Tibial nerve (tissue), 4 donors: ENCODE measurements at places on chromosomes 2 and 18.

DNA sequence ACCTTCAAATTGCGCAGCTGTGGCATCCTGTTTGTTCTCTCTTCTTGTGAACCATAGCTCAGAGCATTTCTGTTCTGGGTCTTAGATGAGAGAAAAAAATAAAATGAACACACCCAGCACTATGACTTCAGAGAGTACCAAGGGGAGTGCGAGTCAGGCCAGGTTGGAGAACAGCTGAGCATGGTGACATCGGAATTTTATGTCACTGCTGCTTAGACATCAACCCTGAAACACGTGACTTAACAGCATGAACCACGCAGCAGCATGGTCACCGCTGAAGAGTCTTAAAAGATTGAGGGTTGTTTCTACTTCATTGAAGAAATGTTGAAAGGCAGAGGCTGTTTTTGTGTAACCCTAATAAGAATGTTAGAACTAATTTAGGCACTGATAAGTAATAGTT is 288.8 kb upstream of the SOX11 start:
- no peak for DNase-seq
- H3K4me3 ChIP-seq, result no peak overlapping the region
- H3K27ac ChIP-seq, result no peak overlapping the region
- H3K27me3 ChIP-seq, result no peaks in the 10 kb centered on the region

DNA sequence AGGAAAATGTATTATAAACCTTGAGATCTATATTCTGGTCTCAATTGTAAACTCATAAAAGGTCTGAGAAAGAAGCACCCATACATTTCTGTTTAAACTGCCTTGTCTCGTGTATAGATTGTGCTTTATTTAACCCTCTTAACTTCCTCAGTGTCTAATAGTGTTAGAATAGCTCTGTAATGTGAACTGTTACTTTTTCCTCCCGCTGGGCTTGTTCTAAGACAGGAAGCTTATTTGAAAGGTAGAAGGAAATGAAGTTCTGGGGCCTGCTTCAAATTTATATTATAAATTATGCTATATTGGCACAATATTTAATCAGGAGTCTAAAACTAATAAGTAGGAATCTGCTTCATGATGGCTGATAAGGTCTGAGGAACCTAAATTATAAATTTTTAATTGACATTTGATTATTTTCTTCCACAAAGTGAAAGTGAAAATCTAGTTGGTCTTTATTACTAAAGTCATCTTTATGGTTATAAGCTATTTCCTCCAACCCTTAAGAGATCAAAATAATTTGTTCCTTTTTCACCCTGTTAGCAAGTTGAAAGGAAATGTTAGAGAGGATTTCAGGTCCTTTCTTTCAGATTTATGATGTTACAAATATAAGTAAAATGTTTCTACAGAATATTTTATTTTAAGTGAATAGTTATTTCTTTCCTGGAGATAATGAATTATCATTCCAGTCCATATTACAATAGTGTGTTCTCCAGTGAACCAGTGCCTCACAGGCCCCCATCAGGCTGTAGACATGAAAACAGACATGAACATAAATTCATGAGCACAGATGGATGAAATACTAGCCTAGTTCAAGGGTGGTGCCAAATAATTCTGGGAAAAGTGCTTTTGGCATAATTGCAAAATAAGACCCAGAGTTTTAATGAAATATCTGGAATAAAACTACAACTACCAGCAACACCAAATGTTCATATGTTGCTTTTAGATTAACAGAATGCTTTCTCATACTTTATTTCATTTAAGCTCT is 7.9 kb downstream of the MFSD6 start:
- H3K27ac ChIP-seq, result peak overlapping the region; percentile 62
- H3K27me3 ChIP-seq, result no peaks in the 10 kb centered on the region
- H3K4me3 ChIP-seq, result no peak overlapping the region
- DNase-seq, result no peak

GRCh38 chr2:160932960-160933359 is 227.3 kb upstream of the TANK start:
- H3K27ac ChIP-seq, result no peak overlapping the region
- H3K27me3 ChIP-seq, result no peaks in the 10 kb centered on the region
- no peaks in the 10 kb centered on the region for H3K4me1 ChIP-seq
- DNase-seq, result no peak

GRCh38 chr2:212595036-212595654 is 56.5 kb upstream of the ERBB4 start:
- no peaks in the 10 kb centered on the region for H3K27me3 ChIP-seq
- H3K27ac ChIP-seq, result no peak overlapping the region
- no peaks in the 10 kb centered on the region for H3K4me1 ChIP-seq
- no peaks in the 10 kb centered on the region for H3K36me3 ChIP-seq
- no peak for DNase-seq

DNA sequence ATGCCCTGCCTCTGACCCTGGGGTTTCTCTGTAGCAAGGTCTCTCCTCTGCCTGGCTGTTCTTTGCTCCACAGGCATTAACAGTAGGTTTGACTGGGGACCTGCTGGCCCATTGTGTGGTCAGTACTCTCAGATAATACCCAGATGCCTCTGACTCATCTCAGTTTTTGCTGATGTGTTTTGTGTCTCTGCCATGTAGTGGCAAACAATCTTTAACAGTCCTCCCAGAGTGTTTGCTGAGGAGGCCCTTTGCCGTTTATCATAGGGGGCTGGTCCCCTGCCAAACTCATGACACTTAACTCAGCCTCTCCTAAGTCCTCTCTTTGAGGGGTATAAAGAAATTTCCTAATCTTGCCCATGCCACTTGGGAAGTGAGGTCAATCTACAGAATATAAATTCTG is 793.7 kb upstream of the FANCL start:
- no peaks in the 10 kb centered on the region for H3K27me3 ChIP-seq
- H3K4me1 ChIP-seq, result no peaks in the 10 kb centered on the region
- no peak overlapping the region for H3K27ac ChIP-seq
- no peaks in the 10 kb centered on the region for H3K36me3 ChIP-seq
- H3K4me3 ChIP-seq, result no peak overlapping the region

DNA sequence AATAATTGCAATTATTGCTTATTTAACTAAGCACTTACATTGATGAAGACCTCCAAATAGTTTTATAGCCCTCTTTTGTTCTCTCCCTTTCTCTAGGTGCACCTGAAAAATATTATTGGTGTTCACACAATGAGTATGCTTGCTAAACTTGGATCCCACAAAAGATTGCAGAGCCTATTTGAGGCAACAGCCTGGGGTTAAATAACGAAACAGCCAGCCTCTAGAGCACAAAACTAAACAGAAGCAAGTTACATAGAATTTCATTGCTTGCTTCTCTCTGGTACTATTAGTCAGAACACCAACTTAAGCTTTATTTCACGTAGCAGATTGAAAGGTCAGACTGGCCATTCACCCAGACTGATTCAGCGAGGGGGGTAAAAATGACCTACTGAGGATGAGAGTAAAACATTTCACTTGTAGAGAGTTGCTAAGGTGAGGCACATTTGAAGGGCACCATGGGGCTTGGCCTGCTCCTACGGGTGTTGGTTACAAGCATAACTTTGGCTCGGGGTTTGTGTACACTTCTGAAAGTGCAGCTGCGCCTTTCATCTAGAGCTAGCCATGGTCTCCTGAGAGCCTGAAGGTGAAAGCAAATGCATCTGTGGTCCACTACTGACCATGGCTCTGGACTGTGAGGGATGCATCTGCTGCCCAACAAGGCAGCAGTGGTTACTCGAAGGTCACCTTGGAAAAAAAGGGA is 225.1 kb upstream of the LRRTM1 start:
- H3K4me1 ChIP-seq, result no peaks in the 10 kb centered on the region
- H3K27me3 ChIP-seq, result no peaks in the 10 kb centered on the region
- no peak for DNase-seq
- H3K27ac ChIP-seq, result no peak overlapping the region
- H3K36me3 ChIP-seq, result no peaks in the 10 kb centered on the region

DNA sequence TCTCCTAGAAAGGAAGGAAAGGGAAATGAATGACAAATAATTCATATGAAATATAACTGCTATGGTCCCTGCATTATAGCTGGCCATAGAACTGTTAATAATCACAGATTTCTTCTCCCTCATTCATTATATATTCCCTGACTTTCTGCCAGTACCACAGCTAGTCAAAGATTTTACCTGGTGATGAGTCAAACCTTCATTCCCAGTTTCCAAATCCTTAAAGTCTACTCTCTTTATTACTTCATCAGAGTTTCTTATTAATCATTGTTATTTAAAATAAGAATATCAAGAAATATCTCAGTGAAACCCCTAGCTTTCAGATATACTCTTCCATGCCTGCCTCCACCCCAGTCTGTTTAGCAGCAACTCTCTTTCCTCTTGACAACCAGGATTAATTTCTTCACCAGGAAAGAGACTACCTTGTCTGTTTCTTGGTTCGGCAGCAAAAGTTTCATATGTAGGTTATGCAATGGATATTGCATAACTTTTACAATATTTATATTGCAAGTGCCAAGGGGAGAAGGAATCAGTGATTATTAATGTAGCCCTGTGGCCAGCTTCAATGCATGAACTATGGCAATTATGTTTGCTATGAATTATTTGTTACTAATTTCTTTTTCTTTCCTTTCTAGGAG is 533.8 kb downstream of the FBXO15 start:
- no peaks in the 10 kb centered on the region for H3K27me3 ChIP-seq
- no peaks in the 10 kb centered on the region for H3K4me1 ChIP-seq

- no peak overlapping the region for H3K4me3 ChIP-seq
- no peaks in the 10 kb centered on the region for H3K27me3 ChIP-seq
- H3K36me3 ChIP-seq, result no peaks in the 10 kb centered on the region
Observed at GRCh38 chr2:179021258-179021657, 28.7 kb downstream of the CCDC141 start.

- no peak for DNase-seq
- H3K4me1 ChIP-seq, result no peaks in the 10 kb centered on the region
- H3K4me3 ChIP-seq, result no peak overlapping the region
- H3K36me3 ChIP-seq, result no peaks in the 10 kb centered on the region
- H3K27me3 ChIP-seq, result no peaks in the 10 kb centered on the region
Observed at GRCh38 chr18:12086677-12087470, 6.8 kb upstream of the ANKRD62 start.

- H3K36me3 ChIP-seq, result no peaks in the 10 kb centered on the region
- no peaks in the 10 kb centered on the region for H3K27me3 ChIP-seq
- peak overlapping the region; percentile 96 for H3K27ac ChIP-seq
- peaks cover 30% of the 10 kb centered on the region for H3K4me1 ChIP-seq
Observed at GRCh38 chr2:218396688-218397462, 2.8 kb upstream of the CTDSP1 start.

GRCh38 chr2:214038186-214038585 is 372.7 kb upstream of the VWC2L start:
- no peaks in the 10 kb centered on the region for H3K4me1 ChIP-seq
- no peaks in the 10 kb centered on the region for H3K36me3 ChIP-seq
- H3K4me3 ChIP-seq, result no peak overlapping the region
- no peak for DNase-seq
- H3K27ac ChIP-seq, result no peak overlapping the region

- H3K27ac ChIP-seq, result no peak overlapping the region
- H3K36me3 ChIP-seq, result peaks cover 1% of the 10 kb centered on the region
- no peak for DNase-seq
- H3K4me1 ChIP-seq, result no peaks in the 10 kb centered on the region
- no peak overlapping the region for H3K4me3 ChIP-seq
Observed at GRCh38 chr2:27870724-27871123, 19.5 kb downstream of the RBKS start.
